NCI-H2029 (cell line): ENCODE measurements at places on chromosomes 5 and 9.

DNA sequence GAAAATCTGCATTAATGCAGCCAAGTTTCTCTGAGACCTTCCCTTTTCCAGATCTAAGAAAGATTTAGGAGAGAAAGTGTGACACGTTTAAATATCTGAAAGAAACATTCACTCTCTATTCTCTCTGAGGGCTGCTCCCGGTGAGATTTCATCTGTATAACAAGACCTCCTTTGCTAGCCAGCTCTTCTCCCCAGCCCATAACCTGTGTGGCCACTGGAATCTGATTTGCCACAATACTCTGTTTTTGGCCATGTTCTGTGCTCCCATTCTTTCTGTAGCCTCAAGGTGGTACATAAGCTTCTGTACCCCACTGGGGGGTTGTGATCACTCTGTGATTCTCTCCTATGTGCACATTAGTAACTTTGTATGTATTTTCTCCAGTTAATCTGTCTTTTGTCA, 291.0 kb upstream of the SEMA6A start:
- no peak for DNase-seq

DNA sequence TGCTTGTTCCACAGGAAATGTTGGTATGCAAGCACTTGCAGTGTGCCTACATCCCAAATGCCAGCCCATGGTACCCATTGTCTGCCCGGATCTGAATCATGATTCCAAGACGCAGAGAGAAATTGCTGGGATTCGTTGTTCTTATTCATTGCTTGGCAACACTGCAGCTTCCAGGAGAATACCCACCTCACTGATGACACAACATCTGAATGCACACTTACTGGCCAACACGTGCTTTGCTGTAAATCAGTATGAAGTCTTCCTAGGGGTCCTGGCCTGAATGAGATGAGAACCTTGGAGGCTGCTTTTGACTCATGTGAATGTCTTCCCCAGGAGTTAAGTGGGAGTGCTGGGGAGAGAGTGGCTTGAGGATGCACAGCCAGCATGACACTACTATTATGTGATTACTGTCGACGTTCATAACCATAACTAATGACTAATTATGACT, 11.6 kb downstream of the SRD5A1 start:
- DNase-seq = no peak

- DNase-seq = no peak
Observed at GRCh38 chr9:84822589-84823233, 153.2 kb downstream of the NTRK2 start.

DNA sequence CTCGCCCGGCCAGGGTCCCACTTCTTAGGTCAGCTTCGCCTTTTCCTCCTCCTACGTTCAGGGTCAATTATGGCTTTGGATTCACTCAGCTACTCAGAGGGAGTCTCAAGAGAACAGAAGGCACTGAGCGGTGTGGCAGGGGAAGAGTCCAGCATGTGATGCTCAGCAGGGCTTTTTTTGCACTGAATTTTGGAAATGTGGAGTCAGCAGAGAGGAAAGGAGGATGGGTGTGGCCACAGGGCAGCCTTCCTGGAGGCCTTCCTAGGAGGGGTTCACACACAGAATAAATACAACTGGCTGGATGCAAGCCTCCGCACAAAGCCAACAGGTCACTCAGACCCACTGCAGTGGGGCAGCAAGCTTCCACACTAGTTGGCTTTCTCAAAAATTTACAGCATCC, 4.8 kb downstream of the NAIF1 start:
- no peak for DNase-seq

DNA sequence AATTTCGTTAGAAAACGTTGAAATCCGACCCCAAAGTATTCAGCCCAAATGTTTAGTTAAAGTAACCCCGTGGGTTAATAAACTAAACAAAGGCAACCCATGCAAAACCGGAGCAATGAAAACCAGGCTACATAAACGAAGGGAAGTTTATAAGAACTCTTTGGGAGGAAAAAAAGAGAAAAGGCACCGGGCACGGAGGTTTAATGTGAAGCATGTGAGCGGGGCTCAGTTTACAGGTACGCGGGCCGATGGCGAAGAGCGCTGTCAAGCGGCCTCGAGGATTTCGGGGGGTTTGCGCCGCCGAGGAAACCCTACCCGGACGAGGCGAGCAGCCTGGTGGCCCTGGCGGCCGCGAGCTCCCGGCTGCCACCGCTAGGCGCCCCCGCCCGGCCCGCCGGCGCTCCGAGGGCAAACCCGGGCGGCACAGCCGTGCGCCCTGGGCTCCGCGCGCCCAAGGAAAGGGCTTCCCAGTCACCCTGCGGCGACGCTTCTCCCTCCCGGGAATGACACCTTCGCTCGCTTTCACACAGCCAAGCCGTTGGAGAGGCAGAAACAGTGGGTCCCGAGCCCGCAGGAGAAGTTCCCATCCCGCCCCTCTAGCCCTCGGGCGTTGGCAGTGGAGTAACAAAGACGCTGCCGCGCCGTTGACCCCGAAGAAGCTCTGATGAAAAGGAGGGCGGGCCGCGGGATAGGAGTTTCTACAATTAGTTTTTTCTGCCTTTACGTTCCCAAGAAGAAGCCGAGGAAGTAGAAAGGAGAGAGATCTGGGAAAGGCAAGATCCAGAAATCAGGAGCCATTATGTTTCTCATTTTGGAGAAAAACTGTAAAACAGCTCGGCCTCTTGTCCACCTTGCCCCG, 126.0 kb downstream of the TMEM174 start:
- no peak for DNase-seq

- DNase-seq = no peak
Observed at GRCh38 chr5:139820130-139820529, 24.5 kb downstream of the PSD2 start.

DNA sequence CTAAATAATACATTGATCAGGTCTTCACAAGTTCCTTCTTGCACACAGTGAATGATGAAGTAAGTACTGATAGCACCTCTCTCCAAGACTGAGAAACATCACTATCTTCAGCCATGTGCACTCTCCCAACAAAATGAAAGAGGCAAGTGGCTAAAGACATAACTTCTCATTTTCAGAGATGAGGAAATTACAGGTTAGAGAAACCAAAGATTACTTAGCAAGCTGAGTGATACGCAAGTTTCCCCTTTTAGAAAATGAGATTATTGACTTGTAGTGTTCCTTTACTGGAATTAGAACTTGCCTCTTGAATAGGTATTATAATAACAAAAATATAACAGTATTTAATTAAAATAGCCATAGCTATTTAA, 21.6 kb downstream of the CEMIP2 start:
- no peak for DNase-seq

GRCh38 chr5:135162661-135163265, 128.7 kb upstream of the PITX1 start:
- DNase-seq = no peak

- DNase-seq = peak; percentile 36
Observed at GRCh38 chr5:61245486-61245885, 83.2 kb upstream of the SMIM15 start.

- DNase-seq = no peak
Observed at GRCh38 chr9:129150122-129150521, 27.9 kb downstream of the IER5L start.

DNA sequence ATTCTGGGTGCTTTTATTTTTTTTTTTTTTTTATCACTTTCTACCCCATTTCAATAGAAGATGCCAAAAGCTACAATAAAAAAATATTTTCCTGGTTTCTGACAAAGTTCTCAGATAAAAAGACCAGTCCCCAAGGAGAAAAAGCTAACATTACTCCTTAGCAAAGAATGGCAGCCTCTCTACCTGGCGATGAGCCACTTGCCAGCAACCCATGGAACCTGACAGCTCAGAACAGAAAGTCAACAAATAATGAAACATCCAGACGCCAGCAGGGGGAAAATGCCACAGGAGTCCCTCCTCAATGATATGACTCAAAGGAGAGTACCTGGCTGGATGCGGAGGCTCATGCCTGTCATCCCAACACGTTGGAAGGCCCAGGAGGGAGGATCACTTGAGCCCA, 123.2 kb downstream of the MYO10 start:
- DNase-seq = peak; percentile 13

GRCh38 chr5:107604146-107604910, 66.4 kb downstream of the EFNA5 start:
- DNase-seq = no peak

GRCh38 chr5:116709082-116709481, 134.5 kb upstream of the SEMA6A start:
- DNase-seq = no peak

DNA sequence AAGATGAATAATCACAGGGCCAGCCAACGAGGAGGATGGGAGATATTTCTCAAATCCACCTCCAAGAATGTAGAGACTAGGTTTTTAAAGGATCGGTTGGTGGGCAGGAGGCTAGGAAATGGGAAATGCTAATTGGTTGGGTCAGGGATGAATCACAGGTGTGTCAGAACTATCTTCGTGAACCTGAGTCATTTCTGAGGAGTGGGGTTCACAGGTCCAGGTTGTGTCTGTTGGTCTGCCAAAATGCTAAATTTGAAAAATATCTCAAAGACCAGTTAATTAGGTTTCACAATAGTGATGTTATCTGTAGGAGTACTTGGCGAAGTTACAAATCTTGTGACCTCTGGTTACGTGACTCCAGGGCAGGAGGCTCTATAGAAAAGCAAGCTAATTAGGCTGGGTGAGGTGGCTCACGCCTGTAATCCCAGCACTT, 2.6 kb upstream of the PLAA start:
- no peak for DNase-seq

- no peak for DNase-seq
Observed at GRCh38 chr5:44907396-44907795, 98.6 kb downstream of the MRPS30 start.

- DNase-seq = no peak
Observed at GRCh38 chr5:115377468-115378217, 81.2 kb upstream of the CCDC112 start.

GRCh38 chr9:95103871-95104580, 213.5 kb downstream of the FANCC start:
- DNase-seq = no peak

- no peak for DNase-seq
Observed at GRCh38 chr9:35711501-35712428, 20.2 kb downstream of the TLN1 start.

DNA sequence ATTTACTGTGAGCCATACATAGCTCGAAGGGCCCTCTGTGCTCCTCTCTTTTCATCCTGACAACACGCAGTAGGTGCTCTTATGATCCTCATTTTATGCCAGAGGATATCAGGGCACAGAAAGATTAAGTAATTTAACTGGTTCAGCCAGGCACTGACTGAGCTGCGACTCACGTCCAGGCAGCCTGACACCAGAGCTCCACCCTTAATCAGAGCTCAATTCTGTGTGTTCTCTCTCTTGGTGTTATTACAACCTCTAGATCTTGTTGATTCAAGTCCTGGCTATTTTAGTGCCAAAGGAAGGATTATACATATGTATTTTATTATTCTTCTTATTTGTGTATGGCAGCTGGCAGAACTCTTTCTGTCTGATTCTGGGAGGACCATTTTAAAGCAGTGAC, 59.7 kb downstream of the OSMR start:
- no peak for DNase-seq

DNA sequence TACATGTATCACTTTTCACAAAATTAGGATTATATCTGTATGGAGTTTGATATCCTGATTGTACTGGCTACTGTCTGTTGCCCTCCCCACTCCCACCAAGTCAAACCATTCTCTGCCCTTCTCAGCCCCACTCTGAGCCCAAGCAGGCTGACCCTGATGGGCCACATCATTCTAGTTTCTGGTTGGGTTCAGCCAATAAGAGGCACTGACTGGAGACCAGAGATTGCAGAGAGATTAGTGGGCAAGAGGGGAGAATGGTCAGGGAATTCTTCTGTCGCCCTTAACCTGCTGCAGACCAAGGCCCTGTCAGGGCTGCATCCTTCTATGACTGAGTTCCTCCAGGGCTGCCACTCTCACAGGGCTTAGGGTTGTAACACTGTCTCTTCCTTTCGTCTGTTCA, 2.7 kb downstream of the HSPB3 start:
- no peak for DNase-seq

DNA sequence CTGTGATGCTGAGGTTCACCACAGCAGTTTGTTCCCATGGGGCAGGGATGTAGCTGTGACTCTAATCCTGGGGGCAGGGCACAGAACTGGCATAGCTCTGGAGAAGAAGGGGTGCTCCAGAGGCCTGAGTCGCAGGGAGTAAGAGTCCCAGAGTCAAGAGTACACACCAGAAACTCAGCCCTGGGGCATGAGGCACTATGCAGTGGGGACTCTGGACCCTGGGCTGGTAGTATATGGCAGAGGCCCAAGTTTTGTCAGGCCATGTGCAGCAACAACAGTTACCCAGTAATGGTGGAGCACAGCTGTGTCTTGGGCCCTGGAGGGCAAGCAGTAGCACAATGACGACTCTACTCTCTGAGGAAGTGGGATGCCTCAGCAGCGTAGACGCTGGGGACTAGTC, 42.9 kb downstream of the TMEM38B start:
- no peak for DNase-seq

DNA sequence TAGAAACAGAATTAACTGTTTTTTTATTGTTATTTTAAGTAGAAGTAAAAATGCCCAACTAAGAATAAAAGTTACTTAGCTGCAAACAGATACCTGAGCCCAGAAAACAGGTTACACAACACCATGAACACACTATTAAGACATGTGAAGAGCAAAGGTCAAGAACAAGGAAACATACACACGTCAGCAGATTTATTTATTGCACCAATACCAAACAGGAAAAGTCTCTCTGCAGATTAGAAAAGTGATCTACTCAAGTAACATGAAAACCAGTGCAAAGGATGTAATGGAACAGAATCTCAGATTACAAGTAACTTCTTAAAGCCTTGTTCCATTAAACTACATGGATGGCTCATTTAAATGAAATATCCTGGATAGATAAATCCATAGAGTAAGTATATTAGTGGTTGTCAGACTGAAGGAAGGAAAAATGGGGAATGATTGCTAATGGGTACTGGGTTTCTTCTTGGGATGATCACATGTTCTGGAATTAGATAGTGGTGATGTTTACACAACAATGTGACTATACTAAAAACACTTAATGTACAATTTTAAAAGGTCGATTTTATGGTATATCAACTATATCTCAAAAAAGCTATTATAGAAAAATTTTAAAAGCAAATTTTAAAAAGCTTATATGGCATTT, 6.1 kb downstream of the SAR1B start:
- DNase-seq = no peak

DNA sequence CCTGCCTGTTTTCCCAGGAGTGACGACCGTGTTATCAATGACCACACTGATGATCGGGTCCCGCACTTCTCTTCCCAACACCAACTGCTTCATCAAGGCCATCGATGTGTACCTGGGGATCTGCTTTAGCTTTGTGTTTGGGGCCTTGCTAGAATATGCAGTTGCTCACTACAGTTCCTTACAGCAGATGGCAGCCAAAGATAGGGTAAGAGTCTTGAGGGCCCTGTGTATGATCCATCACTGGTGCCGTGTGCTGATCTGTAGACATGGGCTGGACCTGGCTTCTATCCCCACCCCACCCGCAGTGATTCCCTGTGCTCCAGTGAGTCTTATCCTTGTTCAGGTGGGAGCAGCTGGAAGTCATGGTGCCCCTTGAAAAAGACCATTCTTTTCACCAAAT, 26.0 kb downstream of the GABRP start:
- DNase-seq = peak; percentile 24

GRCh38 chr5:62312036-62312435, 6.0 kb downstream of the KIF2A start:
- DNase-seq = no peak

- no peak for DNase-seq
Observed at GRCh38 chr5:100584069-100584468, 48.9 kb downstream of the FAM174A start.
